Amniotic stem cell (primary cell): ENCODE measurements at places on chromosomes 2 and 18.

DNA sequence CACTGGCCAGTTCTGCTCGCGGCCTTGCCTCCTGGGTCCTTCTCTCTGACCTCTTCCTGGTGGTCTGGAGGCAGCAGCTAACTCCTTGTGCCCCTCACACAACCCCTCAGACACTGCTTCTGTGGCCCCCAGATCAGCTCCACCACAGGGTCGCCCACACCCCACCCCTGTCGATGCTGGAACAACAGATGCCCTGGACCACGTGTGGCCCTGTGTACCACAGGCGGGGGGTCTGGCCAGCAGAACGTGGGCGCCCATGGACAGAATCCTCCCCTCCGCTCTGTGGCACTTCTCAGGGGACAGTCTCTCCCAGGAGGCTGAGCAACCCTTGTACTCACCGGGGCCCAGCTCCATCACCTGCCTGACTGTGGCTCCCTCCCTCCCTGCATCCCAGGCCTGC lies 245.6 kb downstream of the NDUFA10 start:
- DNase-seq, result no peak

DNA sequence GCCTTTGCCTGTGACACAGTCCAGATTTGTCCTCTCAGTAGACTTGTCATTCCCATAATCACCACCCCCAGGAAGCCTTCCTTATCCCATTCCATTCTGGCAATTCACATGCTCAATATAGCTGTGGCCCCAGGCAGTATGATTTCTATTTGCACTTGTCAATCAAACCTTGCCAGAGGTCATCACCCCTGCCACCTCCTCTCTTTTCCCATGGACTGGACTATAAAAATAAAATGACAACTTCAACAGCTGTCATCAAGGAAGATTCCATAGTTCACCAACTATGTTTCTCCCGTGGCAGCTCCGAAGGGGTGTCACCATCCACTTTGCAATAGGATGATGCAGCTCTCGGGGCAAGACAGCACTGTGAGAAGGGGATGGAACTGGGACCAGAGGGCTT lies 255.7 kb downstream of the CELF4 start:
- no peak for DNase-seq

GRCh38 chr2:209582281-209582680 lies 158.4 kb downstream of the MAP2 start:
- no peak for DNase-seq

GRCh38 chr18:36402765-36403396 lies 105.4 kb downstream of the FHOD3 start:
- no peak for DNase-seq

- no peak for DNase-seq
These were observed 5.9 kb upstream of the FN1 start for GRCh38 chr2:215441560-215442400.
